ENCODE measurements at places on chromosomes 4 and X.

- DNase-seq = no peak
Measured at GRCh38 chrX:151754047-151754429, 19.5 kb downstream of the CNGA2 start.

- no peak for DNase-seq
Measured at GRCh38 chrX:75483933-75484332, 38.9 kb downstream of the ZDHHC15 start.

- no peak for DNase-seq
Measured at GRCh38 chr4:122329876-122330565, 48.8 kb upstream of the ADAD1 start.

GRCh38 chrX:131308980-131309379, 19.9 kb upstream of the IGSF1 start:
- DNase-seq = no peak

DNA sequence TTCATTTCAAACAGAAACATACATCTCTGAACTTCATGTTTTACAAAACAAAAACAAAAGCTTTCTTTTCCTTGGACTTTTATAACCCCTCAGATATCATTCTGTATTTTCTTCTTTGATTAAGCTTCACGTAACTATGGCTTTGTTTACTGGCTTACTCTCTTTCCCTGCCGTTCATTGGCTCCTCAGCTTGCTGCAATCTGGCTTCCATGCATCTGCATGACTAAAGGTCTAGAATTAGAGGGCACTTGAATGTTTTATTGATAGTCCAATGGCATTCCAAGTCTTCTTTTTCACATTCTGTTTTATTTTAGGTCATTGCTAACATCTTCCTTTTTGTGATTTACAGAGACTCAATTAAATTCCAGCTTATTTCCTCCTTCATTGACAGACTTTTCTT, 487.6 kb downstream of the GRXCR1 start:
- no peak for DNase-seq

GRCh38 chr4:77040270-77040669, 35.5 kb downstream of the CCNI start:
- DNase-seq = no peak

DNA sequence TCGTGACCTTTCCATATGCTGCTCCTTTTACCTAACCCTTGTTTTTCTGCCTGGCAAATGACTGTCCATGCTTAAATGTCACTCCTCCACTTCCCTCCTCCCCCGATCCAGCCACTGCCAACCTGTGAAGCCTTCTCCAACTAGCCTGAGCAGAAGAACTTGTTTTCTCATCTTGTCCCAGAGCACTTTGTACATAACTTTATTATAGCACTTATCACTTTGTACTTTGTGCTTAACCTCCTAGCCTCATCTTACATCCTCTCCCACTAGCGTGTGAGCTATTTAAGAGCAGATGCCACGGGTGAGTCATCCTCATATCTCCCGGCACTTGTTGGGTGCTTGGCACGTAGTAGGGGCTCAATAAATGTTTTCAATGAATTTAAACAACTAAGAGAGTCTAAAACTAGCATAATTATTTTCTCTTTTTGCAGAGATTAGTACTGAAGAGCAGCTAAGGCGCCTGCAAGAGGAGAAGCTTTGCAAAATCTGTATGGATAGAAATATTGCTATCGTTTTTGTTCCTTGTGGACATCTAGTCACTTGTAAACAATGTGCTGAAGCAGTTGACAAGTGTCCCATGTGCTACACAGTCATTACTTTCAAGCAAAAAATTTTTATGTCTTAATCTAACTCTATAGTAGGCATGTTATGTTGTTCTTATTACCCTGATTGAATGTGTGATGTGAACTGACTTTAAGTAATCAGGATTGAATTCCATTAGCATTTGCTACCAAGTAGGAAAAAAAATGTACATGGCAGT, 46.9 kb downstream of the XIAP start:
- DNase-seq = no peak

GRCh38 chr4:79687006-79687405, 279.0 kb upstream of the GK2 start:
- no peak for DNase-seq

DNA sequence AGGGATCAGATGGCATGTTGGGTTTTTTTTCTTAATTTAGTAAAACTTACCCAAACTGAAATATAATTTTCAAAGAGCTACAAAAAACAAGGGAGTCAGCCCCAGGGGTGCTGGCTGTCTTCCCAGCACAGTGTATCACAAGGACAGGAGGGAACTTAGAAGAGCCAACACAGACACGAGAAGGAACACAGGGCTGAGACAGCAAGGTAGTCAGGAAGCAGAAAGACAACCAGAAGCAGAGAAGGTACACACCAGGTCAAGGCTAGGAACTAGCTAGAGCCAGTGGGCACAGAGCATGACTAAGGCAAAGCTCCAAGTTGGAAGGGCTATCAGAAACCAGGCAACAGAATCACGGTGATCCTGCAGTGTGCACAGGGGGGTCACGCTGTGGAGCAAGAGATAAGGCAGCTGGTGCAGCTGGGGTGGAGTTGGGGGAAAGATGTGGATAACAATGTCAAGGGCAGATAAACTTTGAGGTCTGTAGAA, 168.7 kb downstream of the NR3C2 start:
- DNase-seq = no peak

DNA sequence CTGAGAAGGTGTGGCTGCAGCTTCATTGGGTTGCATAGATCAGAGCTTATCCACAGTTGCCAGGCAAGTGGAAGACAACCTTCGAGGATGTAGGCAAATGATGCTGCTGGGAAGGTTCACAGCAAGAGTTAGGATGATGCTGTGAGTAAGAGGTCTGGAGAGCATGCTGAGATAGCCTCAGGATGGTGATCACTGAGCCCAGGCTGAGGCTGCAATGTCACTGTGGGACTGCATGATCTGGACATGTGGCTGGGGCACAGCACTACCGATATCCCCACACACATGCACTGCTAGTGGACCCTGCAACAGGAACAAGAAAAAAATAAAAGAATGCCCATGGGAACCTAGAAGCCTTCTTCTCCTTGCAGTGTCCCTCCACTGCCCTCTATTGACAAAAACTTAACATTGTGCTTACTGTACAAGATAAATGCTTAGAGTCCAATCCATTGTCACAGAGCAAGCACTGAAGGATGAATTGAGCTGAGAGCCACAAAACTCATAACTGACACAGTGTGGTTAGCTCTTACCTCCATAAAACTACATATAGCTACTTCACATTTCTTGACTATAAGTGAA, 105.6 kb downstream of the CNKSR2 start:
- no peak for DNase-seq

GRCh38 chr4:183961795-183962194, 56.7 kb downstream of the STOX2 start:
- DNase-seq = no peak

GRCh38 chr4:120874792-120875774, 47.4 kb downstream of the PRDM5 start:
- DNase-seq = no peak

DNA sequence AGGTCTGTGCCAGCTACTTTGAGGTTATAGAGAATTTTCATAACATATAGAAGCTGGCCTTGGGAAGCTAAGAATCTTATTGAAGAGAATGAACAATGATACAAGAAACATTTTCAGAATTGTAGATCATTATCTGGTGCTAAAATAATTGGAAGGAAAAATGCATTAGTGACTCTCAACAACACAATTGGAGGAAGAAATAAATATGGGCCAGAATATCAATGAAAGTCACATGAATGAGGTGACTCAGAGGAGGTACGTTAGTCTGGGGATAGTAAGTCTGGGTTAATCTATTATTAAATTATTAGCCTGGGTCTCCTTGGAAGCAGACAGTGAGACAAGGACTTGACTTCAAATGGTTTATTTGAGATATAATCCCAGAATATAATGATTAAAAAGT, 529.3 kb upstream of the SLIT2 start:
- no peak for DNase-seq

DNA sequence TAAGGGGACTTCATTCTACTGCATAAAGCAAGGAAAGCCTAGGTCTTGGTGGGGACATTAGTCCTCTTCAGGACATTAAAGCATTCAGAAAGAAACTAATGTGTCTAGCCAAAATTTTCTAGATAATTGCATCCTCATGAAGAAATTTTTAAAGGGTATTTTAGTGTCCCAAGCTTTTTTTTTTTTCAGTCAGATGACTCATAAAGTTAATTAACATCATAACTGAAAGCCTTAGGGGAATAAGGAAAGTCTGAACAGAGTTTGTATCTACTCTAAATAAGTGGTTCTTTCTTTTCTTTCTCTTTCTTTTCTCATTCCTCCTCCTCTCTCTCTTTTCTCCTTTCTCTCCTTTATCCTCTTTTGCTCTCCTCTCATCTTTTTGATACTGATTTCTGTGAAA, 202.4 kb downstream of the ADAMTS3 start:
- no peak for DNase-seq

DNA sequence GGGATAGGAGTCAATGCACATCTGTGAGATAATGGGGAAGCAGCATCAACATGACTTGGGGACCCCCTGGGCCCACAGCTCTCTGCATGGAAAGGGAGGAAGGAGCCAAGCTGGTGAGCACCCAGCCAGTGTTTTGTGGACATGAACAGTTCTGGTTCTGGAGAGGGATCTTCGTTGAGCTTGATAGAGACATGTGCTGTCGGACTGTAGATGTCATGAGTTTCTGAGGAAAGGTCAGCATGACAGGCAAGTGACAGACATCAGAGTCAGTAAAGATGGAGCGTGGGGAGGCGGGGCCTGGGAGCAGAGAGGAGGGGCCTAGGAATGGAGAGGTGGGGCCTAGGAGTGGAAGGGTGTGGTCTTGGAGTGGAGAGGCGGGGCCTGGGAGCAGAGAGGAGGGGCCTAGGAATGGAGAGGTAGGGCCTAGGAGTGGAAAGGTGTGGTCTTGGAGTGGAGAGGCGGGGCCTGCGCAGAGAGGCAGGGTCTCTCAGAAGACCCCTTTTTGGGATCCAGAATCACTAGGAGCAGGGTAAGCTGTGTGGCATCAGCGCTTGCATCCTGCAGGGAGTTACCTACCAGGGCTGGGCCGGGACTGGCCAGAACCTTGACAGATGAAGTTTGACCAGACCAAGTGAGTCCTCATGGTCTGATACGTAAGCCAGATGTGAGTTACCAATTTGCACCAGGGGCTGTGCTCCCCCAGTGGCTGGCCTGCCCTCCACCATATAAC, 33.7 kb downstream of the PIGG start:
- no peak for DNase-seq

DNA sequence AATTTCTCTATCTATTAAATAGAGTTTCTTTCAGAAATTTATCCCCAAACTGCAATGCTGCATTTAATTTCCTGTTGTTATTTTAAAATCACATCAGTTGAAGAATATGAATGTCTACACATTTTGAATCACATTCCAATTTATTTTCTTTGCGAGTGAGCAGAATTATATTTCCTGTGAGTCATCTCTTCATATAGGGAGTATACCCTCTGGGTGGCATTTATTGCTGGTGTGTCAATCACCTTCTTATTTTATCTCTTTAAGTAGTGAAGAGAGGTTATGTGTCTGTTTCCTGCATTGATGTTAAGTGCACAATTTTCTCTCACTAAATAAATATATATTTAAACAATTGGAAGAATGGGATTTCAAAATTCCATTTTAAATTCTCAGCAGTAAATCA, 511.0 kb upstream of the ATOH1 start:
- DNase-seq = no peak

DNA sequence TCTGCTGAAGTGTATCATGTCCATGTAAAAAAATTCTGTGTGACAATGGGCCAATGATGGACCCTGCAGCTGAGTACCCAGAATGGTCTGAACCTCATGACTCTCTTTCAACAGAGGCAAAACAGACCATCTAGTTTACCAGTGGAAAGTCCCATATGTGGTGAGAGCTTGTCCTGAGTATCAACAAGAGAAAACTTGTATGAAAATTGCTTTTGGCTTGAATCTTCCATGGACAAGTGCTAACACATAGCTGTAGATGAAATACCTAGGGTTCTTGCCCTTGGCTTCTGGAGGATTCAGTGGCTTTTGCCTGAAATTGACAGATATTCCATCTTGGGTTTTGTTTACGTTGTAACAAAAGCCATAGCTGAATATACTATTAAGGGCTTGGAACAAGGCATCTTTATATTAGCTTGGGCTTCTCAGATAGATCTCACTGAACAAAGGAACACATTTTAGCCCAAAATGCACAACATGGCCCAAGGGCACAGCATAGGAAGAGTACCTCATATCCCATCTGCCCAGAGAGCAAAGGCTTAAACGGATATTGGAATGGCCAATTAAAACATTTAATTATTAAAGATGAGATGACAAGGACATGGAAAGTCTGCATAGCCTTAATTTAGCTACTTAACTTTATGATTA, 128.5 kb upstream of the HPGD start:
- DNase-seq = no peak

- DNase-seq = no peak
Measured at GRCh38 chrX:116009861-116010710, 160.5 kb upstream of the AGTR2 start.

- DNase-seq = no peak
Measured at GRCh38 chr4:11014199-11014598, 329.6 kb upstream of the CLNK start.

DNA sequence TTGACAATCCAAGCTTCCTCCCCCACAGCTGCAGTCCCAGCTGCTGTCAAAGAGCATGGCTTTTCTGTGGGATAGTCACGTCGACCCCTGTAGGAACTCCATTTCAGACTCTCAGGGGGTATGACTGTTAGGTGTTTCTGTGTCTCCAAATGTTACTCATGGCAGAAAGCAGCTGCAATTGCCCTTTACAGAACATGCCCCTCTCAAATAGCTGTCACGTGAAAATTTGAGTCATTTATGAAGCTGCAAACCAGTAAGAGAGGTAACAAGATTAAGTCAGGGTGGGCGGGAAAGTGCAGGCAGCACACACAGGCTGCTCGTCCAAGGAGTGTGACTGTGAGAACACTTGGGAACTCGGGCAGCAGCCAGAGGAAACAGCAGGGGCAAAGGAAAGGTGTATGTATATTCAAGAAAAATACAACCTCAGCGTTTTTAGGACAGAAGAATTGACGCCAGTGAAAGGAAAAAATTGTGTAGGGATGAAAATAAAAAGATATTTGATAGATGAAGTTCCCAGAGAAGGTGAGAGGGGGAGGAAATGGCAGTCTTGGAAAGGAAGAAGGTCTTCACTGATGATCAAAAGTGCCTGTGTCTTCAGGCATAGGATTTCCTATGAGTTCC, 66.5 kb upstream of the TMEM184C start:
- DNase-seq = no peak

DNA sequence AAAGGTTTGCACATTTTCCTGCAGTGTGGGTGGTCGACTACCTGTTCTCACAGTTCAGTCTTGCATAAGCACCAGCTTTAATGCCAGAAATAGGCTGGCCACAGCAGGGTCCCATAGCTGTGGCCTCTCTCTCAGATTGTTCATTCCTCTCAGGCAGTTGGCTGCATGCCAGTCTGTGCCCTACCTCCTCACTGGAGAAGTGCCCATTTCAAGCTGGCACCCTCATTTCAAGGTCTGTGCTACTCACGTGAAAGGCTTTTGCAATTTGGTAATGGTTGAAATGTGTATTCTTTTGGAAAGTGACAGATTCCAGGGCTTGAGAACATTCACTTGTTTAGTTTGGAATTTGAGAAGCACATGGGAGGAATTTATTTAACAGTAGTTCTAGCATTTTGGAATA, 28.9 kb upstream of the MTMR1 start:
- no peak for DNase-seq

Measured in CD4-positive, alpha-beta T cell (primary cell).